ENCODE measurements at places on chromosomes 3 and 15.

DNA sequence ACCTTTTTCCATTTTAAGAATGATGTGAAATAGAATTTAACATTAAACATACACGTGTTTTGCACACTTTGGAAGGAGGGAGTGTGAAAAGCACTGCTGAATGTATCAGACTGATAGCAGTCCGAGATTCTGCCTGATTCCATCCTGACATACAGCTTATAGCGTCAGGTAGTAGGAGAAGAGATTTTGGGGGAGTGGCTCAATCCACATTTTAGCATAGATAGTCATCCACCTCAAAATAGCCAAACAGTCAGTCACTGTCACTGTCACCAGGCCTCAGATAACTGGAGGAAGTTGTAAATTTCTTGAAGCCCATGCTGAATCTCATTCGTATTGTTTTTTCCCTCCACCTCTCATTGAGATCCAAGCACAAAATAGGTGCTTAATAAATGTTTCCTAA lies 35.4 kb upstream of the ARHGEF26 start:
- DNase-seq: no peak

DNA sequence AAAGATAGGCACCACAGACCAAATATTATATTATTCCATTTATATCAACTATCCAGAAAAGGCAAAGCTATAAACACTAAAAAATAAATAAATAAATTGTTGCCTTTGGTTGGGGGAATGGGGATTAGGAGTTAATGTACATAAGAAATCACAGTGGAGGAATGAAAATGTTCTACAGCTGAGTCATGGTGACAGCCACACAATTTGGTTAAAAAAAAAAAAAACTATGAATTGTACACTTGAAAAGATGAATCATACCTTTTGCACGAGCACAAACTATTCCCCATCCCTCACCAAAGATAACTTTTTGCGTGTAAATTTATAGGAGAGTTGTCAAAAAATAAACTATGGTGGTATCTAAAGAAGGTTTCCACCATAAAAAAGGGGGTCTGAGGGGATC lies 103.2 kb downstream of the TBC1D5 start:
- no peak for DNase-seq

GRCh38 chr3:133863911-133864310 lies 31.8 kb downstream of the RAB6B start:
- DNase-seq: no peak

DNA sequence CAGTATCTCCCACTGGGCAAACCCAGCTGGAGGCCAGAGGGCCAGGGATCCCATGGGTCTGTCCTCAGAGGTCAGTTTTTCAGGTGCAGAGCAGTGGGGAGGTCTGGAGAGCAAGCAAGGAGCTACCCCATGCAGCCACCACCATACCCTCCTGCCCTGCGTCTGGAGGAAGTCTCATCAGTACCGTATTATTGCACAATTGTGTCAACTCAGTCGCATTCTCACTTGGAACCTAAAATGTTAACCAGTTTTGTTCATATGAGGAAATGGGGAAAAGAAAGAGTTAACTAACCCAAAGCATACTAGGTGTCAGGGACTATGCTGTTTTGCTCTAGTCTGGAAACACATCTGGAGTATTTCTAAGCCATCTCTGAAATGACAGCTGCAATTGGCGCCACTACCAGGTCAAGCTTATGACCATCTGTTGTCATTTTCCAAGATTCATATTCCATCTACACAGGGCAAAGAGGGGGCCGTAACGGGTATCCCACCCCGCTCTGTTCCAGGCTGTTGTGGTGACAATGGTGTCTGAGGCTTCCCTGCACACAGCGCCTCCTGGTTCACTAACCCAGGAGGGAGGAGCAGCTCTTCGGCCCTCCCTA lies 16.9 kb upstream of the APBA2 start:
- DNase-seq: no peak

GRCh38 chr3:51637941-51638471 lies 33.0 kb upstream of the TEX264 start:
- DNase-seq: peak; percentile 50
